Left kidney (tissue), 8 donors: ENCODE measurements at places on chromosomes 13 and 19.
A peak's percentile ranks its signal among the peaks of the same experiment; 100 is the strongest.

- no peak for DNase-seq
These were observed 8.0 kb downstream of the RPL36 start for GRCh38 chr19:5697890-5698634.

DNA sequence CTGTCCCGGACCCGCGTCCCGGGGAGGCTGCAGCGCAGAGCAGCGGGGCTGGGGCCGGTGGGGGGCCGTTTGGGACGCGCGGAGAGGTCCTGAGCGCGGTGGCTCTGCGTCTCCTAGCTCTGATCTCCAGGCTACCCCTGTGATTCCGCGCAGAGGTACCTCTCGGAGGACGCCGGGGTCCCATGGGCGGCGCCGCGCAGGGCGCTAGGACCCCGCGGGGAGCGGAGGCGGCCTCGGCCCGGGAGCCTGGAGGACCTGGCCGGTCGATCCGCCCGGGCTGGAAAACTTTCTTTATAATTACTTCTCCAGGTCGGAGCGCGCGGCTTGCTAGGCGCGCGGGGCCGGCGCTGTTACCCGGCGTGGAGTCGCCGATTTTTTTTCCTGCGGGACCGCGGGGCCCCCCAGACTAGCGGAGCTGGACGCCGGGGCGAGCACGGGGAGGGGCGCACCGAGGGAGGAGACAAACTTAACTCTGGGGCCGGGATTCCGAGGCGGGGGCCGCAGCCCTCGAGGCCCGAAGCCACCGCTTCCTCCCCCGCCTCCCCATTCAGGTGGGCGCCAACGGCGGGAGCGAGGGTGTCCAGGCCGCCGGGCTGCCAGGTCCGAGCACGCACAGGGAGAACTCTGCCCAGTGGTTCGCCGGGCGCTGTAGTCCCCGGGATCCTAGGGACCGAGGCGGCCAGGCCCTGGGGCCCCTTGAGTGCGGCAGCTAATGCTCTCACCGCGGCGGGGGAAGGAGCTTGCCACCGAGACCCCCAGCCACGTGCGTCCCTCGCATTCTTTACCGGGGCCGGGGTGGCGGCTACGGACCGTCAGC, 848 bp upstream of the CEBPA start:
- no peak for DNase-seq

DNA sequence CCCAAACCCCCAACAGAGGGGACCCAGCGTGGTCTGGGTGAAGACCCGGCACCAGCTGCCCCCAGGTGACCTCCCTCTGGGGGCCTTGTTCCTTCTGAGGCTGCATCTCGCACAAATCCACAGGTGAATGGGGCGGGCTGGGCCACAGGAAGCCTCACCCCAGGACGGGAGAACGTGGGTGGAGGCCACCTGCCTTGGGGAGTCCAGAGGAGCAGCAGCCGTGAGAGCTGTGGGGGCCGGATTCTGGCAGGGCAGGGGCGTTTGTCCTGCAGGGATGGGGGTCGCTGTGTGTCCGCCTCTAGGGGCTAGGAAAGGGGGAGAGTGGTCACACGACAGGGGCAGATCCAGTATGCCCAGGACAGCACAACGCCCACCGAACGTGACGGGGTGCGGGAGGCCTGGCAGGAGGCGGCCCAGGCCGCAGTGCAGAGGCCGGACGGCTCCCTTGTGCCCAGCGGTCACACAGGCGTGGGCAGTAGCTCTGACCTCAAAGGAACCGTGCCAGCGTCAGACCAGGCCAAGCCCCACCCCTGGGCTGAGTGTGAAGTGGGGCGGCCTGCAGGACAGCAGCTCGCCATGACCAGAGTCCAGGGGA, 6.7 kb downstream of the POLR2E start:
- DNase-seq, result no peak

GRCh38 chr19:33377586-33378475, 4.3 kb downstream of the CEBPG start:
- no peak for DNase-seq

GRCh38 chr19:39937787-39938186, 3.4 kb upstream of the FCGBP start:
- DNase-seq, result no peak

- no peak for DNase-seq
These were observed 25.4 kb downstream of the MAP2K2 start for GRCh38 chr19:4098493-4098892.

DNA sequence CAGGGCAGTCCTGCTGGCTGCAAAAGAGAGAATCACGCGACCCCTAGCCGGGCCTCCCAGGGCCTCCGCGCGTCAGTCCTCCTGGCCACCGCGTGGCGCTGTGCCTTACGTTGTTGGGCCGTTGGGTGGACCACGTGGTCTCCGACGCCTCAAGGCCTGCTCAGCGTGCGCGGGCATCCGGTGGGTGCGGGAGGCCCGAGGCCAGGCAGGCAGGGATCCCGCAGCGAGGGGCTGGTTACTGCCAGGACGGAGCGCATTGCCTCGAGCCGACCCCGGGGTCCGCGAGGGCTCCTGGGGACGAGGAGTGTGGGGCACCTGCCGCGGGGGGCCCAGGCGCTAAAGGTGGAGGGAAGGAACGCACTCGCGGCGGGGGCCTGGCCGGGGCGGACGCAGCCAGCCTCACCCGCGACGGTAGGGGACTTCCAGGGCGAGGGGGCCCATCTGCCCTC, at the start of gene TDRD12:
TDRD12 (plus strand) TSS at position 157 of the 449 bp plus-strand sequence. CDS start 306 bp downstream, outside the sequence.
- no peak for DNase-seq

DNA sequence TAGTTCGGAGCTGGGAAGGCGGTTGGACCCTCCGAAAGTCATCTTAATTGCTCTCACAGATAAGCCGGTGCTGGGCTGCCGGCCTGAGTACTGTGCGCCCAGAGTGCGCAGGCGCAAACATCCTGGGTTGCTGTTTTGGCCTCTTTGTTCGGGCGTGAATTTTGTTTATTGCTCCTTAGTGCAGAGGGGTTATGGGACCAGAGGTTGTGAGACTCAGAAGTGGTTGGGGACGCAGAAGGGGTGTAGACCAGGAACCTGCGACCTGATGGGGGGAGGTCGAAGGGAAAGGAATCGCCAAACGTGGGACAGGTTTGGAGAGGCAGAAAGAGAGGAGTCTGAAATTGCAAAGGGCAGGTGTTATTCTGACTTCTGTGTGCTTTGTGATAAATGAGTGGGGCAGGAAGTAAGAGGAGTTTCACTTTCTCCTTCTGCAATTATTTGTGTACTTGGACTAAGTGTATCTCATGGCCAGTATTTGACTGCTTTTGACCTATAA, 607 bp upstream of the ZNF566 start:
- DNase-seq, result peak; percentile 91
